Stimulated activated CD4-positive, alpha-beta T cell treated with anti-CD3 and anti-CD28 coated beads, Interleukin-1b, Interleukin-23, amount 100 ng/mL, for 1 hour (primary cell): ENCODE measurements at places on chromosomes 5 and 9.

DNA sequence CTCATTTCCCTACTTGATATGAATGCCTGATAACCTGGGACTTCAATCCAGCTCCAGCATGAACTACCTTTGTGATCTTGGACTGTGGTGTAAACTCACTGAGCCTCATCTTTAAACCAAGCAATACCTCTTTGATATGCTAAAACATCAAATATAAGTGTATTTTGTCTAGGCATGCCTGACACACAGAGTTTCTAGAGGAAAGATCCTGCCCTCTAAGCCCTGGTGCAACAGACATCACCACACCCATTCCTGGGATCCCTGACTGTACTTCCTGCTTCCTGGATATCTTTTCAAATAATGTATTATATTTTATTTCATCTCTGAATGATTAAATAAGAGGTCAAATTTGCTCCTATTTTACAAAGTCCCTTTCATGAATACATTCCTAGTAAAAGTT is 55.8 kb downstream of the ANXA2R start:
- no peak for DNase-seq

GRCh38 chr9:69621730-69622460 is 50.3 kb downstream of the APBA1 start:
- no peak for DNase-seq

DNA sequence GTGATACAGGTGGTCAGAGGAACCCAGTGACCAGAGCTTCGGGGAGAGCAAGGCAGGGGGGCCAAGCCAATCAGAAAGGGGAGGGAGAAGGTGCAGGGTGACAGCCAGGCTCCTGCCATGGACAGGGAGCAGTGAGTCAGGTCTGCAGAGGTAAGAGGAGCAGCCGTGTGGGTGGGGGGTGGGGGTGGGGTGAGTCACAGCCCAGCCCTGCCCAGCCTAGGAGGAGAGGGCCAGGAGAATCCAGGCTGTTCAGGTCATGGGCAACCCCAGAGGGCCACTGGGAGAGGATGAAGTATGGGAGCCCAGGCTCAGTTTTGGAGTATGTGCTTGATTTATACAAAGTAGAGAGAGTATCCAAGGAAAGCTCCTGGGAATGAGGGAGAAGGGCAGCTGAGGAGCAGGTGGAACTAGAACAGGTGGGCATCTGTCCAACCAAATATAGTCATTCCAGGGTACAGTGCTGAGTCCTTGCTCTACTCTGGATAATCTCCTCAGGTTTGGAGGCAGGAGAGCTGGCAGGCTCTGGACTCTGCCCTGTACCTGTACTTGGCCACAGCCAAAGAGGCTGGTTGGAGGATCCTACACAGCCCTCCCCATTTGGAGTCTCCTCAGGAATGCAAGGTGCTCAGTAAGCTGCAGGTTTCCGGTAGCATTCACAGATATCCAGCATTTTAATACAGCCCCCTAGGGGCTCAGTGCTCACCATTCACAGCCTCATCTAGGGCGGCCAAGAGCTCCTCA is 1.6 kb downstream of the HBEGF start:
- DNase-seq = no peak

- no peak for DNase-seq
These were observed 128.0 kb downstream of the RASEF start for GRCh38 chr9:82934949-82935348.

DNA sequence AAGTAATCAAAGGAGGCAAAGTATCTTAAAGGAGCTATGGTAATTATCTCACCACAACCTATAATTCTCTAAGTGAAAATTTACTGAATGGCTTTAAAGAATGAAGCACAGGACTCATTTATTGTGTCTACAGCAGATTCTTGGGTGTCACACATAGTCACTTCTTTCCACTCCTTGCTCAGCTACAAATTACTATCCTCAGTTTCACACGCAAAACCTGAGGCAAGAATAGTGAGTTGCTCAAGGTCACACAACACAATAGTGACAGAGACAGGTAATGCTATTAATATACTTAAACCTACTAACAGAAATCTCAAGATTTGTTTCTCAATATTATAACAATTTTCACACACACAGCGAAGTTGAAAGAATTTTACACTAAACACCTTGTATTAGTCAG is 120.9 kb upstream of the STK32A start:
- DNase-seq = no peak

- no peak for DNase-seq
These were observed 63.4 kb downstream of the NR6A1 start for GRCh38 chr9:124707666-124708065.

DNA sequence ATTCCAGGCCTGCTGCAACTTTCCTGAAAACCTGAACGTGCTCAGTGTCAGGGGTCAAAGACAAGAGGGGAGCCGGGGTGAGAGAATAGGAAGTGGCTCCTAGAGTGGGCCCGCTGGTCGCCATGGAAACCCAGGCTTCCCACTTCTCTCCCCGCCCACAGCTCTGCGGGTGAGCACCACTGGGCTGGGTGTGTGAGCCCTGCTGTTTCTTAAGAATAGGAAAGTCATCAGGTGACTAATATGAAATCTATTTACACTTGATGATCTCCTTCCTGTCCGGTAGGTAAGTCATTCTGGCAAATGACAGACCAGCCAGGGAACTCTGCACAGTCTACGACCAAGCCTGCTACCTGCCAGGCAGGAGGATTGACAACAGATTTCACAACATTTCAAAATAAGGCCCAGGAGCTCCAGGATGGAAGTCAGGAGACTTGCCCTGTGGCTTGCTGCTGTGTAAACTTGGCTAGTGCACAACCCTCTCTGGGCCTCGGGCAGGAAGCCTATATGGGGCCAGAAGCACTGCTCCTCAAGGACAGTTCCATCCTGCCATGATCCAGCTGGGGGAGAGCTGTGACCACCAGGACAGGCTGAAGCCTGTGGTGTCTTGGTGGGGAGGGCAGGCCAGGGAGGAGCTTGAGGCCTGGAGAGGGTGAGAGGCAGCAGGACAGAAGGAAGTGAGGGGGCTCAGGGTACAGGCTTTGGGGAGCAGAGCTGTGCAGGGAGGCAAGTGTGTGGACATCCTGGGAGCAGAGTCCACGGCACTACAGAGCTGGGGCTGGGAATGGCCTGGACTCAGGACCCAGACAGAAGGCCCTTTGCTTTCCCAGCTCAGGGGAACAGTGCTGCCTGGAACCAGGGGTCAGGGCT is 60.6 kb downstream of the SHB start:
- peak; percentile 4 for DNase-seq

DNA sequence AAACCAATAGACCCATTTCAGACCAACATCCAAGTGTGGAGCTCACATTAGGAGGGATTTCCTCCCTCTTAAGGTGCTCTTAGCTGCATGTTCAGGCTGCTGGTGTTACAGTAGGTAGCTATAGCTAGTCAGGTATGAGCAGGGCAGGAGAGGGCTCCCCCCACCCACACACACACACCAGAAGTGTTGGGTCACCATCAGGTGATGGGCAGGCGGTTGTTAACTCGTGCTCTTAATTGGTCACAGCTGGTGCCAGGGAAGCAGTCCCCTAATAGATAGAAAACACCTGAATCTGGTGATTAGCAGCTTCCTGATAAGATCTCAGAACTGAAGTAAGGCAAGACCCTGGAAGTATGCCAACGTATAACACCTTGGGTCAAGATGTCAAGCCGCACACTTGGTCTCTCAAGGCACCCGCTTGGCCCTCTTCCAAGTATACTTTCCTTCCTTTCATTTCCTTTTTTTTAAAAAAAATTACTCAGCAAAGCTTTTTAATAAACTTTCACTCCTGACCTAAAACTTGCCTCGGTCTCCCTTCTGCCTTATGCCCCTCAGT is 532.4 kb downstream of the DNAH5 start:
- no peak for DNase-seq

DNA sequence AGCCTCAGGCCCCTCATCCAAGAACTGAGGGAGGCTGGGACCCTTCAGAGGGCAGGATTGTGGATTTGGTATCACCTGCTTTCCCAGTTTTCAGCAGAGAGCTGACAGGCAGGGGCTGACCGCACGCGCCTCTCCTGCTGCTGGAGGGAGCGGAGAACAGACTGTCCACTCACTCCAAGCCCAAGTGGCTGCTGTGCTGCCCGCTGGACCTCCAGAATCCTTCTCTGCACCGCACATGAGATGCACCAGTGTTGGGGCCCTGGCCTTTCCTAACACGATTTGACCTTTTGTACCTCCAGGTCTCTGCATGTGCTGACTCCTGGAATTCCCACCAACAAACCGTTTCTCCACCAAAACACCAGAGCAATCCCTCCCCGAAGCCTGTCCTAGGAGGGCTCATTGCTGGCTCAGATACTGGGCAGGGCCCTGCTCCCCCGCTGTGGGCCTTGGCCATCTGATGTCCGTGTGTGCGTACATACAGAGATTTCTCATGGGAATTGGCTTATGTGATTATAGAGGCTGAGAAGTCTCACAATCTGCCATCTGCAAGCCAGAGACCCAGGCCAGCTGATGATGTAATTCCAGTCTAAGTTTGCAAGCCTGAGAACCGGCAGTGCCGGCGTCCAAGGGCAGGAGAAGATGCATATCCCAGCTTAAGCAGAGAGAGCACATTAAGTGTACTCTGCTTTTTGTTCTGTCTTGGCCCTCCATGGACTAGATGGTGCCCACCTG is 141.7 kb downstream of the GADD45G start:
- no peak for DNase-seq

- DNase-seq = no peak
These were observed 10.6 kb upstream of the VLDLR start for GRCh38 chr9:2610985-2611384.

- no peak for DNase-seq
These were observed 350.4 kb downstream of the PDE4D start for GRCh38 chr5:59542851-59543820.

DNA sequence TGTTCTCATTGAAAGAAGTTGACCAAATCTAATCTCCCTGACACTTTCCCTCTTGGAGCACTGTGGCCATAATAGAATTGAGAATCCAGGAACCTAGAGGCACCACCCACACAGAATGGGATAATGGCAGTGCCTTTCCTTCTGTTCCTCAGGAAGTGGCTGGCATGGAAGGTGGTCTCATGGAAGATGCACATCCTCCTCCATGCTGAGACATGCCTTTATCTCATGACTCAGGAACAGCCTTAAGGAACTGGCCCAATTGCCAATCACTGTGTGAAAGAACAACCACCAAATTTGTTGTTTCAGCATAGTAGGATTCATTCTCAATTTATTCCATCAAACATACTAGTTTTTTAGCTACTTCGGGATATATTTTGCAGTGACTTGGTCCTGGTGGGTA is 137.5 kb upstream of the RASGRF2 start:
- no peak for DNase-seq

DNA sequence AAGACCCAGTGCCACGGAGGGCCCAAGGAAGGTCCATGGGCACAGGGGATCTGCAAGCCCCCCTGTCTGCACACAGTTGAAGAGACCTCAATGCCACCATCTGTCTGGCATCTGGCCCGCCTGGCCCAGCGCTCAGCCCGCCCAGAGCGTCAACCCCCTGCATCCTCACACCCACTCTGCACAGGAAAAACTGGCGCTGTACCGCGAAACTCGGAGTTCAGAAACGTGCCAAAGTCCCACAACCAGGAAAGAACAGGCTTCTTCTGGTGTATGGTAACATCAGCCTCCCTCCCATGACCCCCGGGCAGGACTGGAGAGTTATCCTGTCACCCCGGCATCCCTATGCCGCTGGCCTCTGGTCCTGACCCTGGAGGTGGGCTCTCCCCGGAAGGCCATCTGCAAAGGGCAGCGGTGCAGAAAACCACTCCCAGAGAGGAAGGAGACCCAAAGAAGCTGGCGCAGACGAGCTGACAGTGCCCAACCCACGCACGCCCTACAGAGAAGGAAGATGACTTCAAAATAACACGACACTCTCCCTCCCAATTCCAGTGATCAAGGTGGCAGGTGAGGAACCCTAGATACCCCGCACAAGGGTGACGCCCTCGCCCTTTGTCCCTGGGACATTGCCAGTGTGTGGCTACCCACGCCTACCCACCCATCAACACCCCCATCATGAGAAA is 18.9 kb downstream of the VAV2 start:
- DNase-seq = no peak

- DNase-seq = no peak
These were observed 29.3 kb downstream of the CDHR2 start for GRCh38 chr5:176578391-176578808.

DNA sequence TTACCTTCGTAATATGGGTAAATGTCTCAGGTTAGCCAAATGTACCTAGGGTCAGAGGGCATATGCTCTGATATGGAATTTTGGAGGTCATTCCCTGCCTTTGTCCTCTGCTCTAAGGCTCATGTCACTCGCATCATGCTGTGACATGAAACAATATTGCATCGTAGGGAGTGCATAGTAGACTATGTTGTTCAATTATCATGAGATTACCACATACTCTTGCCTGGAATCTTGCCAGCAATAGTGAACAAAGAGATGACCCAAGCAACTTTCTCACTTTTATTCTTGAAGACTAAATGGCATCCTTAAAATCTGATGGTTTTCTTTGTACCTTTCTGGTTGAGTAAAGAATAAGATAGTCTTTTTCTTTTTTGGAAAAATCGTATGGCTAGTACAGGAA is 27.6 kb downstream of the ZNF462 start:
- no peak for DNase-seq

DNA sequence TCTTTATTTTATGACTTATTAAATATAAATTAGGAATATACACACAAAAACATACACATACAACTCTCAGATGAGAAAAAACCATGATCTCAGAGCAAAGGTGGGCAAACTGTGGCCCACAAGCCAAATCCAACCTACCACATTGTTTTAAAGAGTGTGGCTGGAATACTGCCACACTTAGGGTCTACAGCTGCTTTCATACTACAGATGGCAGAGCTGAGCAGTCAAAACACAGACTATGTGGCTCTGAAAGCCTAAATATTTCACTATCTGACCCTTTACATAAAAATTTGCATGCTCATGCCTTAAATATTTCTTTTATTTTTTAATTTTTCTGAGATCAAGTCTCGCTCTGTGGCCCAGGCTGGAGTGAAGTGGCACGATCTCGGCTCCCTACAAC is 28.3 kb downstream of the LEAP2 start:
- no peak for DNase-seq

GRCh38 chr9:114155995-114156656 is 789 bp downstream of the COL27A1 start:
- DNase-seq = no peak

GRCh38 chr9:84845956-84846900 is 176.7 kb downstream of the NTRK2 start:
- DNase-seq = no peak

GRCh38 chr9:23307731-23308513 is 518.1 kb downstream of the ELAVL2 start:
- no peak for DNase-seq

- DNase-seq = no peak
These were observed 40.3 kb downstream of the SERINC5 start for GRCh38 chr5:80215523-80215922.

- no peak for DNase-seq
These were observed 7.7 kb upstream of the TSLP start for GRCh38 chr5:111063709-111064322.

- no peak for DNase-seq
These were observed 66.5 kb upstream of the SMIM15 start for GRCh38 chr5:61228691-61229280.
